RPMI7951 (cell line): ENCODE measurements at places on chromosomes 16 and 17.
A peak's percentile ranks its signal among the peaks of the same experiment; 100 is the strongest.

GRCh38 chr17:39704821-39705551, 5.1 kb downstream of the ERBB2 start:
- DNase-seq = no peak

DNA sequence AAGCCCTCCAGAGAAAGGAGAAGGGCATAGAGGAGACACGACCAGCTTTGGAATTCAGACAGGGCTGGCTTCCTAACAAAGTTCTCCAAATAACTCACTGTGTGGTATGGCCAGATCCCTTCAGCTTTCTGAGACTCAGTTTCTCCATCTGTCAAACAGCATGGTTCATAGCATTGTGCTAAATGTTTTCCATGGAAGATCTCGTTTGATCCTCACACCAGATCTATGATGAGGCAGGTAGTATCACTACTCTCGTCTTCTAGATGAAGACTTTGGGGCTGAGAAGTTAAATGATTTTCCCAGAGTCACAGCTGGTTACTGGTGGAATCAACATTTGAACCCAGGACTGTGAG, 507.3 kb downstream of the HAPSTR1 start:
- no peak for DNase-seq

- peak; percentile 44 for DNase-seq
Measured at GRCh38 chr17:79393358-79394052, 217.3 kb downstream of the RBFOX3 start.

DNA sequence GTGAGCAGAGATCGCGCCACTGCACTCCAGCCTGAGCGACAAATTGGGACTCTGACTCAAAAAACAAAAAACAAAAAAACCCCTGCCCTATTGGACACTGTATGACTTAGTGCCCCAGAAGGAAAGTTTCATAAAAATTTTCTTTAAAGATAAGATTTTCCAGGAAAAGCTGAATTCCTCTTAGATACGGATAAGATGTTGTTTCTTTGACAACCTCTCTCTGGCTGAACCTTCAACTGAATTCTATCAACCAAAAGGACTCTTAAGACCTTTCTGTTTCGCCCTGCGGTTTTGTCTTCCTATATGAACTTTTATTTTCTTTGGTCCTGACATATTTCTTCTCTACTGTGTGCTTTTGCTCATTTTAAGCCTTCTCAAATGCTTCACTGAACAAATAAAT, 35.8 kb downstream of the CPPED1 start:
- no peak for DNase-seq

DNA sequence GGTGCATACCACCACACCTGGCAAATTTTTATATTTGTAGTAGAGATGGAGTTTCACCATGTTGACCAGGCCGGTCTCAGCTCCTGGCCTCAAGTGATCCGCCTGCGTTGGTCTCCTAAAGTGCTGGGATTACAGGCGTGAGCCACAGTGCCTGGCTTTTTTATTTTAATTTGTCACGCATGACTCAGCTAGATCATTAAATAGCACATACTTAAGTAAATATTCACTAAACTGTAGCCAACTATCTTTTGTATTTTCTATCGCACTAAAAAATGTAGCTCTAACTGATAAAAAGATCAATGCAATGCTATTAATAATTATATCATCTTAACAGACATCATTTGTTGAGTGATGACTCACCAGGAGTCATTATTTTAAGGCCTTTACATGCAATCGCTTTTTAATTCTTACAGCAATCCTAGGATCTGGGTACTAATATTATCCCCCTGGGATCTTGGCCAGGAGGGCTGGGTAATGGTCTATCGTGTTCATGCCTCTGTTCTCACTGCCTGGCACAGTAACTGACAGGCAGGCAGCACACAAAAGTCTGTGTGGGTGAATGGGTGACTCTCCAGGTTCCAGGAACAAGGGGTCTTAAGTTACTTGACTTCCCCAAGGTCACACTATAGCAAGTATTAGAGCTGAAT, 693.5 kb upstream of the EEF2KMT start:
- no peak for DNase-seq

DNA sequence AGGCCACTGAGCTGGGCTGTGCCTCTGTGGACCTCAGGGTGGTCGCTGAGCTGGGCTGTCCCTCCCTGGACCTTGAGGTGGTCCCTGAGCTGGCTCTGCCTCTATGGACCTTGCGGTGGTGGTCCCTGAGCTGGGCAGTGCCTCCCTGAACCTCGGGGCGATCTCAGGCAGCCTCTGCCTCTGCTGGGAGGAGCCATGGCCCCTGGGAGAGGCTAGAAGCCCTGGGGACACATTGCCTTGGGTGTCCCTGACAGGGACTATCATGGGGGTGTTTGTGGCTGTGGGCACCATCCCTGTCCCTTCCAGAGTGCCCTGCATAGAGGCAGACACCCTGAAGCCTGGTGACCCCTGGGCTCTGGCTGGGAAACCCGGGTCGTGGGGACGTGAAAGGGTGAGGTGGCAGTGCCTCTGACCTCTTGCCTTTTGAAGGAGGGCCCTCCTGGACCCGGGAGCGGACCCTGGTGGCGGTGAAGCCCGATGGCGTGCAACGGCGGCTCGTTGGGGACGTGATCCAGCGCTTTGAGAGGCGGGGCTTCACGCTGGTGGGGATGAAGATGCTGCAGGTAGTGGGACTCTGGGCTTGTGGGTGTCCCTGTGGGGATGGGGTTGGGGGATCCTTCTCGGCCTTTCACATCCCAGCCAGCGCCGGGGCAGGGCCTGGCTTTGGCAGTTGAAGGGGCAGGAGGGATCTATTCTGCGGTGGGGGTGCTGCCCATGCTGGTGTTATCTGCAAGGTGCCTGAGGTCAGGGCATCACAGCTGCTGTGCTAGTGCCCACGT, 1.8 kb downstream of the NME4 start:
- DNase-seq = no peak

GRCh38 chr16:35686595-35686994, 2227.2 kb downstream of the TP53TG3F start:
- DNase-seq = no peak

GRCh38 chr16:87735270-87736007, 30.3 kb downstream of the KLHDC4 start:
- DNase-seq = no peak

GRCh38 chr16:14202697-14203096, 131.6 kb downstream of the MRTFB start:
- DNase-seq = no peak

- no peak for DNase-seq
Measured at GRCh38 chr17:1158879-1159278, 20.9 kb downstream of the ABR start.

GRCh38 chr17:70622368-70623260, 453.3 kb downstream of the KCNJ2 start:
- DNase-seq = peak; percentile 39

GRCh38 chr17:74864866-74865395, 5.2 kb upstream of the GRIN2C start:
- peak; percentile 46 for DNase-seq

GRCh38 chr17:78884148-78884825, 18.7 kb downstream of the CEP295NL start:
- DNase-seq = peak; percentile 20

DNA sequence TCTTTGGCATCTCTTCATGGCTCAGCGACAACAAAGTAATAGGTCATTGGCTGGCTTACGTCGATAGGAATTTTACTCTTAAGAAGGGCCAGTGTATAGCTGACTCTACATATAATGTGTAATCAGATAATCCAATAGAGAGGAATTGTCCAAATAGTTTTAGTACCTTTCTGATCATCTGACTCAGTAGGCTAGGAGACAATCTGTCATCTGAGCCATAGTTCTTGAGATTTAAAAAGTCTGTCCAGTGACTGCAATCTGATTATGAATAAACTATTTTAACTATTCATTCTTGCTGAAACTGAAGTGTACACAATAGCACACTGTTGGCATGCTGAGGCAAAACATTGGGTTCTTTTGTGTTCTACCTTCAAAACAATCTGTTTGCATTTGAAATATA, 21.4 kb upstream of the NOL11 start:
- DNase-seq = no peak

DNA sequence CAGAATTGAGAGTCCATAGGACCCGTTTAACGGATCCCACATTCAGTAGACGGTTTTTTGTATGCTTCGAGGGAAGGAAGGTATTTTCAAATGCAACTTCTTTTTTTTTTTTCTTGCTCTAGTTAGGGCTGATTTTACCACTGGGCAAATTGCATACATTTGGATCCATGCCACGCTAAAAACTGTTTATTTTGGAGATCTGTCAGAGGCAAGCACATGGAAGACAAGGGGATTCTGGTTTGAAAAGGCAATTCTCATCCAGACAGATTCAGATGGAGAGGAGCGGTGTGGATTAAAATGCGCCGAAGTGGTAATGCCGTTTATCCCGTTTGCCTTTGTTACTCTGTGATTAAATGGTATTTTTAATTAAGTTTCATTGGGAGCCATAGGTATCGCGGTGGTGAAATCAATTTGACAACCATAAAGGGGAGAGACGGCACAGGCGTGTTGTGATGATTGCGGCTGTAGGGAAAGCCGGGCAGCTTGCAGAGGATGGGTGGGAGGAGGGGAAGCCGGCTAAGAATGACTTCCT, 170.4 kb downstream of the IRX3 start:
- no peak for DNase-seq

GRCh38 chr17:18025241-18025944, 13.6 kb downstream of the ATPAF2 start:
- DNase-seq = peak; percentile 84

GRCh38 chr17:40556884-40557414, 8.3 kb downstream of the CCR7 start:
- DNase-seq = no peak

- peak; percentile 25 for DNase-seq
Measured at GRCh38 chr17:10271106-10271562, 72.7 kb upstream of the GAS7 start.

DNA sequence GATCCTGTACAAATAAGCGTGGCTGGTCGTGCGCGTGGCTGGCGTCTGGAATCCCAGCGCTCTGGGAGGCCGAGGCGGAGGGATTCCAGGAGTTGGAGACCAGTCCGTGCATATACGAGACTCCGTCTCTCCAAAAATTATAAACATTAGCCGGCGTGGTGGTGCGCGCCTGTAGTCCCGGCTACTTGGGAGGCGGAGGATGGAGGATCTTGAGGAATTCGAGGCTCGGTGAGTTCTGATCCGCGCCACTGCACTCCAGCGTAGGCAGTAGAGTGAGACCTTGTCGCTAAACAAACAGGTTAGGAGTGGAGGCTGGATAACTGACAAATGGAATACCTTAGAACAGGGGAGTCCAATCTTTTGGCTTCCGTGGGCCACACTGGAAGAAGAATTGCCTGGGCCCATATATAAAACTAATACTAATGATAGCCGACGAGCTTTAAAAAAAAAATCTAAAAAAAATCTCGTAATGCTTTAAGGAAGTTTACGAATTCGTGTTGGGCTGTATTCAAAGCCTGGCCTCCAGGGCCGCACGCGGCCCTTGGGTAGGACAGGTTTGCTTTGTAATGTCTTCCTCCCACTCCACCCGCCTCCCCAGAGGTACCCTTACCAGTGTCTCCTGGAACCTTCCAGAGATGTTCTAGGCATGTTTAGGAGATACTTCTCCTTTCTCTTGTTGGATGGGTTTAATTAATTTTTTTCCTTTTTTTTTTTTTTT, 909 bp upstream of the RSL1D1 start:
- no peak for DNase-seq

DNA sequence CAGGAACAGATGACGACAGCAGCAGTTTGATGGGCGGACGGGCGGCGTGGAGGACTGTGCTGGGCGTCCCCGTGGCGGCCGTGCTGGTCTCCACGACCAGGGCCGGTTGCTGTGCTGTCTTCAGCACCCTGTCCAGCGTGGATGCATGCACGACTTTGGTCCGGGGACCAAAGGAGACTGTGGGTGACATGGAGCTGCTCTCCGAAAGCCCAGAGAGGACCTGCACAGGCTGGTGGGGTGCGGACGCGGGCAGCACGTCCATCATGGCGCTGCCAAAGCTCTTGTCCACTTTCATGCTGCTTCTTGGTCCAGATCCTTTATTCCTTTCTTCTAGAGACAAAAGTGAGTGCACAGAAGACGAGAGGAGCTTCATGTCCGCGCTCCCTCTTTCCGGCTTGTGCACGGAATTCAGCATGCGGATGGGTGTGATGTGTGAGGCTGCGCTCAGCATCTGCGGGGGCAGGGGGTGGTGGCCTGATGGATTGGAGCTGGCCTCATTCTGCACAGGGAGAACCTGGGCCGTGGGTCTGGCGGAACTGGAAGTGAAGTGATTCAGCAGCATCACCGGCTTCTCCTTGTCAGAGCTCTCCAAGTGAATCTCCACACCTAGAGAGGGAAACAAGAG, 20.3 kb downstream of the MAP1LC3B start:
- no peak for DNase-seq

DNA sequence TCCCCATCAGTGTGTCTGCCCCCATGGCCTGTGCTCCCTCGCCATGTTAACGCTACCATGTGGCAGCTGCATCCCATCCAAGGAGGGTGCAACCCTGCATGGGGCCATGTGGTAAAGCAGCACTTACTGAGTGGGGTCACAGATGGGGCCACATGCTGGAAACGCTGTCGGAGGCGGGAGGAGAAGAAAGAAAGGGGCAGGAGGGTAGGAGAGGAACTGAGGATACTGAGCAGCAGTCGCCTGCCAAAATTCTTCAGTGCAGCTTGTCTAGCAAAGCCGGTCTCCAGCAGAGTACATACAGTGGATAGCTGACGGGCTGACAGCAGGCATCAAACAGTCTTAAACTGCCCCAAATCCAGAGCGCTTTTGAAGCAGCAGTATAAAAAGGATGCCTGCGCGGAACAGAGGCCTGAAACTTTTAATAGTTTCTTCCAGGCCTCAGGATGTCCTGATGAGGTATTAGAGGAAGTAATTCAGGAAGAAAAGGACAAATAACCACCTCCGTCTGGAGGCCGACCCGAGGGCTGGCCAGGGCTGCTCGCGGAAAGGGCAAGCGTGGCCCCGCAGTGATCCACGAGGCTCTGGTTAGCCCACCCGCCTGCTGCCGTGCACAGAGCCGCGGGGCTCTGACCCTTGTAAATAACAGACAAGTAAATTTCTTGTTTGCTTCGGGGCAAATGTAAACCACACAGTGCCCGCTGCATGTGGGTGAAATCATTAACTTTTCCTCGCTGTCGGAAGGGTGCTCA, 149.0 kb downstream of the CCDC182 start:
- DNase-seq = no peak

DNA sequence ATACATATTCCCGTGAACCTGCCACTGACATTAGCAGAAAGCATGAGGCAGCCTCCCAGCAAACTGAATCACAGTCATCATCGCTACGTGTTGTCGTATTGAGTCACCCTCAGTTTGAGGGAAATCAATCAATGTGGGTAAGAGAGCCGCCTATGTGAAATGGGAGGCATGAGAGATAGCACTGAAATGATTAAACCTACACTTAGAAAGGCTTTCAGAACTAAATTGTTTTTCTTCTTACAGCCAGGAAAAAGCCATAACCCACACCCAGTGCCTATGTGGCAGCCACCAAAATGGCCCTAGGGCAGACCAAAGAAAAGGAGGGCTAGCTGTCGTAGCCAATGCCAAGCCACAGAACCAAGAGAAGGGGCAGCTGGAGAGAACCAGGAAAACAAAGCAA, 90.5 kb downstream of the ADAMTS18 start:
- peak; percentile 49 for DNase-seq
